ENCODE measurements at places on chromosomes 4 and X.

DNA sequence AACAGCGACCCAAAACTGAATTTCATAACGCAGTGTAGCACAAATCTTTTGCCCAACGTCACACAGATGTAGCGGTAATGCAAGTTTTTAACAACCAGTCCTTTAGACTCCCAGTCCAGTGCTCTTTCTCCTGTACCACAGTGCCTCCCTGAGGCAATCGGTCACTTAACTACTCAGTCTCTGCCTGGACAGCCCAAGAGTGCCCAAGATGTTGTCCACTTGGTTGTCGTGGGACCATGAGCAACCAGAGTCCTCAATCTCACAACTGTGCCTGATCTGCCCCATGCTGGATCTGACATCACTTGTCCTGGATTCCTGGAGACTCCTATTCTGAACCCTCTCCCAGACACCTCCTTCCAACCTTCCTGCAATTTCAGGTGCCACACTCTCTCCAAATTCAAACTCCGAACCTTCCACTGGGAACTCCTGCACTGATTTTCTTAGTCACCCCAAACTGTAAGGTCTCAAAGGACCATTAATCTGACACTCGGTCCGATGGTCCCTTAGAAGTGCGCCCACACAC is 702 bp downstream of the MMGT1 start:
- DNase-seq, result peak; percentile 13

DNA sequence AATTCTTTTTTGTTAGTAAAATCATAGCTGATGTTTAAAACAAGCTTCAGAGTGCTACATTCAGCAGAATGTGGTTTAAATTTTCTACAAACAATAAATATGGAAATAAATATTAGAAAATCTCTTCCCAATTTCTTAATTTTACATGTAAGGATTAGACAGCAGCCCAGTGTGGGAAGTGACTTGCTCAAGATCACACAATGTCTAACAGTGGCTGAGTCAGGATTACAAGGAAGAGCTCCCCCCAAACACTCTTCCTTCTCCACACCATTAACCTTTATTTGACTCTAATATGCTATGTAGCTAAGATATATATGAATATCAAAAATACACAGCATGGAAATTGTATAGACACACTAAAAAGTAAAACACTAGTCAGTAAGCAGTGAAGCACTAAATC is 59.5 kb downstream of the SLC10A7 start:
- DNase-seq, result no peak

DNA sequence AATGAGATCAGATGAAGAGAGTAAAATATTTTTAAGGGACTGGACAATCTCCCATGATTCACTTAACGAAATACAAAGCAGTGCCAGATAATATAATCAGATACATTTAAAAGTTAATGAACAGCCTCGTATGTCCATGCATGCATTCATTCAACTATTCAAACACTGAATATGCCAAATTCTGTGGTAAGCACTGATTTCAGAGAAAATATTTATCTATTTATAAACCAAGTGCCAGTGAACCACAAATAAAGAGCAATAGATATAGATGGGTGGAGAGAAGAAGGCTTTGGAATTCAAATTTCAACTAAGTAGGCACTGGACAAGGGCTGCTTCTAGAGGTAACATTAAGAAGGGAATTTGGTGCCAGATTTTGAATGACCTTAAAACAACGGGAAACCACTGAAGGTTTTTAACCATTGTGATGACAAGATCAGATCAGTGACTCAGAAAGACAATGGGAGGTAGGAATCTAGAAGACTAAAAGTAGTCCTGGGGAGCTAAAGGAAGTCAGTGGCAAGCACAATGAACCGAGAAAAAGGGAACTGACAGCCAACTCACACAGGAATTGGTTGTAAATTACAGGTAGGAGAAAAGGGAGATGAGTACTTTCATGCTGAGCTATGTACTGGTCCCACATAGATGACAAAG is 14.2 kb downstream of the ELOVL6 start:
- DNase-seq, result no peak

GRCh38 chr4:1330761-1331590 is 16.0 kb upstream of the UVSSA start:
- DNase-seq, result no peak

DNA sequence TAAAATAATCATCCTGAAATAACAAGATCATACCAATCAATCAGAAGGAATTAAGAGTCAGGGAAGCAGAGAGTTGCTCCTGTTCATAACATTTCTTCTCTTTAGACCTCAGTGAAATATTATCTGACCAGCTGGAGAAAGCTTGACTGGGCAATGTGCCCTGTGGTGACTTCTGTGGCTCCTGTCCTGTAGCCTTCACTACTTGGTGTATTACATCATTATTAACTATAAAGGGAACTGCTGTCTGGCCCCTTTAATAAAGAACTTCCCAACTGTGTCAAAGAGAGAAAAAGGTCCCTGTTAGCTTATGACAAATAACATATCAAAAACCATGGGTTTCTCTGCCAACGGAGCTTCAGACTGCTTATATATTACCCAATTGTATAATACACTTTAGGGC is 18.0 kb downstream of the OPHN1 start:
- DNase-seq, result peak; percentile 64

GRCh38 chr4:75820676-75821075 is 81.6 kb downstream of the PPEF2 start:
- no peak for DNase-seq

DNA sequence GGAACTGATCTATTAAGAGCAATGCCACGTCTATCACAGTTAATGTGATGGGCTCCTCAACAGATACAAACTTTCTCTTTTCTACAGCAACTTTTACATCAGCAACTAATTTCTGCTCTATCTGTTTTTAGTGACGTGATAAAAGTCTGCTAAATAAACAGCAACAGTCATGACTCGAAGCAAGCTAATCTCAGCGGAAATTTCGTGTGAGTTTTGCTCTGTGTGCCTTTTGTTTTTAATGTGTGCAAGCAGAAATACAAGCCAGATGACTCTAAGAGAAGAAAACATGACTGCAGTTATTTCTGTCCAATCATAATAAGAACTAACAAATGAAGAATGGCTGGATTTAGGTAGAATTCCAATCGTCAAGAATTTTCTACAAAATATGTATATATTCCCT is 214.3 kb downstream of the LDB2 start:
- DNase-seq, result peak; percentile 91

DNA sequence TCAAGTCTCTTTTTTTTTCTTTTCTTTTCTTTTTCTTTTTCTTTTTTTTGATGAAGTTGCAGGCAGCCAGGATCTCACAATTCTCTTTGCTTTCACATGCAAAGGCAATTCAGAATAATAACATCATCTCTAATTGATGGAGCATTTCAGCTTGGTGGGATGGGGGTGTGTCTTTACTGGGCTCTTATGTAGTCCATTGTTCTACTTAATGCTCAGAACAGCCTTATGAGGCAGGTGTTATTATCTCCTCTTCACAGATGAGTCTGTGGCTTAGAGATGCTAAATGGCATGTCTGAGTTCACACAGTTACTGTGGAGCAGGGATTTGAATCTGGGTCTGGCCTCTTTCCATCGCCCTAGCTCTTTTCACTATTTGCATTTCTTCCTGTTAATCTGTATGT is 70.2 kb downstream of the TRPC5 start:
- no peak for DNase-seq

GRCh38 chrX:101685923-101686322 is 26.3 kb upstream of the ARMCX2 start:
- no peak for DNase-seq

- no peak for DNase-seq
These were observed 26.0 kb upstream of the DCHS2 start for GRCh38 chr4:154517591-154517990.

GRCh38 chr4:86403575-86403974 is 43.7 kb upstream of the MAPK10 start:
- DNase-seq, result no peak

DNA sequence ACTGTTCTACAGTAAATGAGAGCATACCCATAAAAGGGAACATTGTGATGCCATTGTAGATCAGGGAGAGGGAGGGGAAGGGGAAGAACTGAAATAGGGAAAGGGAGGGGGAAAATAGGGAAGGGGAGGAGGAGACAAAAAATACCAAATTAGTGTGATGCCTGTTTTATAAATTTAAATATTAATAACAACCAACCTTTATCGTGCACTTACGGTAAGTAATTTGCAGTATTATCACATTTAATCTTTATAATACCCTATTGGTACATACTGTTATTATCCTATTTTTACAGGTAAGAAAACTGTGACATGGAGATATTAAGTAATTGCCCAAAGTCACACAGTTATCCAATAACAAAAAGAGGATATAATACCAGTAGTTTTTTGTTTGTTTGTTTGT is 41.5 kb upstream of the DDX53 start:
- DNase-seq, result no peak

DNA sequence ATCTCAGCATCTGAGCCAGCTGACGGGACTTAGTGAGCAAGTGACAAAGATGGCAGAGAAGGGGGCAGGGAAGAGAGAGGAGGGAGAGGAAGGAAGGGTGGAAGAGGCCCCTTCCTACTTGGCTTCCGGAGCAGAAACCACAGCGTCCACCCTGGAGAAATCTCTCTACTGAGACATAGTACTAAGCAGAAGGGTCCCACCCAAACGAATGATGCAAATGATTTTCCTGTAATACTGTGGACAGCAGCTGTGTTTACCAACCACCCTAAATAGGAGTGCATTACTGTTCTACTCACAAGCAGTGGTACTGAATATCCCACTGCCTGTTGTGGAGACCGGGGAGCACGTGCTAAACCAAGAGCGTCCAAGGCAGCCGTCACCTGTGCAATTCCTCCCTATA is 29.4 kb downstream of the DTHD1 start:
- DNase-seq, result no peak

DNA sequence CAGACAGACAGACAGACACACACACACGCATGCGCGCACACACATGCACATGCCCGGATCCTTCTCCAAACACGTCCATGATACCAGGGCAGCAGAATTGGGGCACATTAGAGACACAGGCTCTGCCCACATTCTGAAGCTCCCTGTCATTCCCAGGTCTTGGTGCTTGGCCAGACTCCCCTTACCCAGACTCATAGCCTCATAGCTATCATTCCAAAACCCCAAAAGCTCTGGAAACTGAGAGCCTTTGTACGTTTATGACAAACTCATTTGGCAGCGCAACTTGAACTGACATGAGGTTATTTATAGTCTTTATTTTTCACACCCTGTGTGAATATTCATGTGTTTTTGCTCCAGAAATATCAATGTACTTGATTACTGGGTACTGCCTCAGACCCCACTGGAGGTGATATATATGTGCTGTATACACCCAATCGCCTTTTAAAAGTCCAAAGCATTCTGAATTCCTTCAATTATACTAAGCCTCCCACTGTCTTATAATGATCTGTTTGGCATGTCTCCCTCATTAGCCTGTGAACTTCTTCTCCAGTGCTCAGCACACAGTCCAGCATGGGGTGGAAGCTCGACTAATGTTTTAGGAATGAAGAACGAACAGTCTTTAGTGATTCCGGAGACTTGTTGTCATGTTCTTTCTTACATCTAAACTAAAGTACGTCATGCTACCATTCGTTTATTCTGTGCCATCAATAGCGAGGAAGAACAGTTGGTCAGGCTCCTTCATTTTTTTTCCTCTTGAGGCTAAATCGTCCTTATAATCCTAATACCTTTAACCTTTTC is 45.0 kb downstream of the RTL9 start:
- peak; percentile 78 for DNase-seq

DNA sequence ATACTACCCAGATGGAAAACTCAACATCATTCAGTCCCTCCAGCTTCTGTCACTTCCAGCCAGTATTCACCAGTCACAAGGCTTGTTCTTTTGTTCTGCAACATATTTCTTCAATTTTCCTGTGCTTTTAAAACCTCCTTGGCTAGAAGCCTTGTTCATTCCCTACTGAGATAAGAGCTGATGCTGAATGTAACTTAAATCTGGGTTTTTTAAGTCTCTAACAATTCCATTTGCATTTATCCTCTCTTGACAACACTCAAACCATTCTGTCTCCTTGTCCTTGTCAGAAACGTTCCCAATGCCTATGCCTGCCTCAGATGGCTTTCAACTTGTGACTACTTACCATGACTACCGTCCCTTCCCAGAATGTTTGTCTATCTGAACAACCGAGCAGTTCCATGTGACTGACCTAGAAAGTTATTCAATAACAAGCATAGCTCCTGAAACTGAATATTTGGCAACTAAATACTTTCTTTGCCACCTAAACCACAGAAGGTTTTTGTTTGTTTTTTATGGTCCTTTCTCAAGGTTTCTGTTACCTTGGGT is 682.9 kb upstream of the GALNTL6 start:
- DNase-seq, result no peak

- peak; percentile 72 for DNase-seq
These were observed 347.7 kb downstream of the FBXO8 start for GRCh38 chr4:173935622-173936405.

GRCh38 chr4:20901851-20902250 is 201.6 kb downstream of the PACRGL start:
- no peak for DNase-seq

GRCh38 chr4:88458104-88458740 is 1.3 kb downstream of the HERC5 start:
- DNase-seq, result no peak

- no peak for DNase-seq
These were observed 870.0 kb upstream of the INTU start for GRCh38 chr4:126762663-126763247.

DNA sequence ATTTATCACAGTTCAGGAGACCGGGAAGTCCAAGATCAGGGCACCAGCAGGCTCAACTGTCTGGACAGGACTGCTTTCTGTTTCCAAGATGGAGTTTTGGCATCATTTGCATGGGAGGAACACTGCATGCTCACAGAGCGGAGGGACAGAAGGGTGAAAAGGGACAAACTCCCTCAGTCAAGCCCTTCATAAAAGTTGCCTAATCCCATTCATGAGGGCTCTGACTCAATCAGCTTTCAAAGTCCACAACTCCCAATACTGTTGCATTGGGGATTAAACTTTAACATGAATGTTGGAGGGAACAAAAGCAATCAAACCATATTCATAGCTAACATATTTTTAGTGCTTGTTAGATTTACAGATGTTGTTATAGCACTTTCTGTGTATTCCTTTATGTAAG is 158.9 kb upstream of the MAD2L1 start:
- no peak for DNase-seq

GRCh38 chrX:149707147-149707901 is 4.5 kb upstream of the MAGEA11 start:
- no peak for DNase-seq

GRCh38 chr4:138263247-138263816 is 21.2 kb upstream of the SLC7A11 start:
- peak; percentile 36 for DNase-seq

GRCh38 chr4:186726426-186727168 is 2.9 kb upstream of the FAT1 start:
- DNase-seq, result peak; percentile 80

GRCh38 chr4:105474099-105474518 is 247 bp upstream of the PPA2 start:
- DNase-seq, result peak; percentile 77

Measured in IMR-90 (cell line).